Stimulated activated naive CD4-positive, alpha-beta T cell treated with Interleukin-2 at 50 U/mL for 16 hours (primary cell): ENCODE measurements at places on chromosomes 12 and 14.

GRCh38 chr12:124904306-124905098 lies 9.9 kb downstream of the UBC start:
- DNase-seq = no peak

DNA sequence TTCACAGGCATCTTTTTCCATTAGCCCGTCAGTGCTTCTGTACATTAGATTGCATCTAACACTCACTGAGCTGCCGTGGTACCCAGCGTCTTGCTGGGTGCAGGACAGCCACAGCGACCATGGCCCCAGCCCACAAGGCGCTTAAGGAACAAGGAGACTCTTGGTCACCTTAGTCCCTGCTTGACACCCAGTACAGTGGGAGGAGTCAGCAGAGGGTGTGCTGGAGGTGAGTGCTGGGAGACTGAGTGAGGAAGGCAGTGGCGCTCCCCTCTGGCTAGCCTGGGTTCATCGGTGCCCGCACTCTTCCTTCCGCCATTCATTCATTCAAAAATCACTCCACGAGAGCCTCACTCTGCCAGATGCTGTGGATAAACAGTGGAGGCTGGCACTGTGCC lies 21.8 kb downstream of the FBLN5 start:
- DNase-seq = no peak

DNA sequence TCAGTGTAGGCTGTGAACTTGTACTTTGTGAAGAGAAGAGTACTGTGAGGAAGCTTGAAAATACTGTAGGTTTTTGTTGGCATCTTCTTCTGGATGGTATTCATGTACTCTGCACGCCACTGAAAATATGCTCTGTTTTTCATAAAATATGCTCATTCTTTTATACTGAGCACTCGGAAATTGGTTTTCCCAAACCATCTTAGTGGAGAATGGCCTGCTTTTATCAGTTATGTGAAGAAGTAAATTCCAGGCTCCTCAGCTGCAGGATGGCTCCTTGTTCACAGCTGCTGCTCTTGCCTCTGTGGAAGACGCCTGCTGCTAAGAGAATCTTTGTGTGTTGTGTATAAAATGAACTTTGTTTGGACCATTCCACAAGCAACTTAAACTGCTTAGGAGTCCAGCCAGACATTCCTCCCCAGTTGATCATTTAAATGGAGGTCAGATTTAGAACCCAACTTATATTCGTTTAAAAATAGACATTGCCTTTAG lies 443.5 kb upstream of the RGS6 start:
- no peak for DNase-seq

DNA sequence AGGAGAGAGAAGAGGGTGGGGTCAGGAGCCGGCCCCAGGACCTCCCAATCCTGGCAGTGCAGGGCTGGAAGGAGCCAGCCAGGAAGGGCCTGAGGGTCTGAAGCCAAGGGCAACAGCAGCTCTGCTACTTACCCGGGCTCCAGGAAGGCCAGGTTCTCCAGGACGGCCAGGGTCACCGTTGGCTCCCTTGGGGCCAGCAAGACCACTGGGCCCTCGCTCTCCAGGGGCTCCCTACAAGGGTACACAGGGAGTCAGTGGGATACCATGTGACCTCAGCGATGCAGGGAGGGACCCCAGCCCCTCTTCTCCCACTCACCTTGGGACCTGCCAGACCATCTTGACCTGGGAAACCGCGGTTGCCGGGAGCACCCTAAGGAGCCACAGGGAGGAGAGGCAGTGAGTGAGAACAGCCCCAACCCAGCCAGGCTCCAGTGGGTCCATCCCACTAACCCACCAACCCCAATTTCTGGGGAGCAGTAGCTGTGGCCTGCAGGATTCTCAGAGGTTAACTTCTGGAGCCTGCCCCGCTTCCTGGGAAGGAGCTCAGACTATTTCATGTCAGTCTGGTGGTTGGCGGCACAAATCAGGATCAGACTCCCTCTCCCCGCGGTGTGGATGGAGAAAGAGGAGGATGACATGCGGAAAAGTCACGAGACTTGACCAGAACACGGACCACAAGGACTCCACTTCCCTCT lies 18.5 kb downstream of the COL2A1 start:
- DNase-seq = no peak

GRCh38 chr12:3928538-3929184 lies 55.5 kb upstream of the PARP11 start:
- DNase-seq = no peak

GRCh38 chr12:118055865-118056773 lies 4.9 kb downstream of the WSB2 start:
- no peak for DNase-seq

GRCh38 chr12:41521872-41522379 lies 333.8 kb downstream of the PDZRN4 start:
- DNase-seq = no peak

DNA sequence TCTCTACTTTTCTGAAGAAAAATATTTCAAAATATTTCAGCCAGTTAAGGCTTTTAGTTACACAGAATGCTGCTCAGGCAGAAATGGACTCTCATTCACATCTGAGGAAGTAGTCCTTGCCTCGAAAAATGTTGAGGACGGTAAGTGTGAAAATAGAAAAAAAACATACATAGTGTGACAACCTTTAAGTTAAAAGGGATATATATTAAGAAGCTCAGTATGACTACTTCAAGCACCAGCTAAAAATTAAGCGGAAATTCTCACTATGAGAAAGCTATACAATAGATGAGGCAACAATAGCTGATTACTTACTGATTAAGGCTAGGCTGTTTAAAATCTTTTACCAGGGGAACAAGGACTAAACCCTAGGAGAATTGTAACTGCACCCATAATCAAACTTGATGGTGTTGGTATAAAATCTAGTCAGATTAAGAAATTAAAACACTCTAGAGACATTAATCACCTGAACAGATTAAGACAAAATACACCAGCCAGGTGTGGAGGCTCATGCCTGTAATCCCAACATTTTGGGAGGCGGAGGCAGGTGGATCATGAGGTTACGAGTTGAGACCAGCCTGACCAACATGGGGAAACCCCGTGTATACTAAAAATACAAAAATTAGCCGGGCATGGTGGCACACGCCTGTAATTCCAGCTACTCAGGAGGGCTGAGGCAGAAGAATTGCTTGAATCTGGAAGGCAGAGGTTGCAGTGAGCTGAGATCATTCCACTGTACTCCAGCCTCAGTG lies 53.9 kb downstream of the HNRNPC start:
- DNase-seq = no peak

- DNase-seq = no peak
Measured at GRCh38 chr12:50720085-50720484, 43.8 kb upstream of the ATF1 start.

DNA sequence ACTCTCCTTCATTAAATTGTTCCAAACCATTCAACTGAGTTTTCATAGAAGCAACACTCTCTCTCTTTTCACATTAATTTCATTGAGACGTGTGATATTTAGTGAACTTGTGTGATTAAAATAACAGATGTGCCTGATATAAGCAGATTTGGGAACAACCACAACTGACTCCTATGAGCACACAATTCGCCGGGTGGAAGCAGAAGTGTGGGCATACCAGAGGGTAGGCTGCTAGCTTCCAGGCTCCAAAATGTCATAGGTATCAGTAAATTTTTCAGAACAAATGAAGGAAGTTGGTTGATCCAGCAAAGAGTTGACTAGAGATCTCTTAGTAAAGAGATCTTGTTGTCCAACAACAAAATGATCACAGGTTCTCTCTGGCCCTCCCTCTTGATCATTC lies 429.7 kb downstream of the DPF3 start:
- no peak for DNase-seq

DNA sequence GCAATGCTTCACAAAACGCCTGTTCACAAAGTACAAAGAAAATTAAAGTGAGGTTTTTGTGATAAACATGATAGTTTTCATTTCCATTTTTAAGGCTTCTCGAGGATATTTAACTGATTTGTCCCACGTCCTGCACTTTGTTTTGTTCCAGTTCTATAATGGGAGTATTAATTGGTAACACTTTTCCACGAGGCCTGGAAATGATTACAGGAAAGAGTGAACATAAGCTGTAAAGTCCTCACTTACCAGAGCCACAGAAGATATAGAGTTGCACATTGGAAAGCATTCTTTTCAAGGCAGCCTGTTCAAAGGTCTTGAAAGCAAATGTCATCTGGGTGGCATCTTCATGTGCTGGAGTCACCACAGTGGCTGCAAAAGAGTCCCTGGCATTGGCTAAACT lies 1236.6 kb downstream of the BCL11B start:
- no peak for DNase-seq

DNA sequence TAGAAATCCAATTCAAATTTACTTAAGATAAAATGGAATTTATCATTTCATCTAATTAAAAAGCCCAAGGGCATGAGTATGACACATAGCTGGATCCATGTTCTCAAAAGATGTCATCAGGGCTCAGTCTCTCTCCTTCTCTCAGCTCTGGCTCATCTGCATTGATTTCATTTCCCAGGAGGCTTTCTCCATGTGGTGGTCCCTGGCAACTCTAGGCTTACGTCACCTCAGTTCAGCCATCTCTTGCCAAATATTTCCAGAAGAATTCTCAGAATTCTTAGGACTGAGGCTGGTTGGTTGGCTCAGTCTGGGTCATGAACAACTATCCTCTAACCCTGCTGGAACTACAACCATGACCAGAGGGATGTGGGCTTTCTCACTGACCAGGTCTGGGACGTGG lies 65.3 kb downstream of the FOS start:
- DNase-seq = no peak

DNA sequence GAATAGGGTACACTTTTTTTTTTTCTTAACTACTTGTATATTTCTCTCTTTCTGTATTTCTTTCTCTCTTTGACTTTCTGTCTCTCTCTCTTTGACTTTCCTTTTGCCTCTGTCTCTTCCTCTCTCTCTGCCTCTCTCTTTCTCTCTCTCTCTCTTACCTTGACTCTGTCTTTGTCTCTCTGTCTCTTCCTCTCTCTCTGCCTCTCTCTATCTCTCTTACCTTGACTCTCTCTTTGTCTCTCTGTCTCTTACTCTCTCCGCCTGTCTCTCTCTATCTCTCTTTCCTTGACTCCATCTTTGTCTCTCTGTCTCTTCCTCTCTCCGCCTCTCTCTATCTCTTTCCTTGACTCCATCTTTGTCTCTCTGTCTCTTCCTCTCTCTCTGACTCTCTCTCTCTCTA lies 62.4 kb upstream of the PRMT8 start:
- no peak for DNase-seq
